Left renal cortex interstitium (tissue), 4 donors: ENCODE measurements at places on chromosomes 4 and X. TPM values are rescaled to one million over a fixed set of nuclear protein-coding genes. Genes with fewer than 3 reads are reported as not detected.

DNA sequence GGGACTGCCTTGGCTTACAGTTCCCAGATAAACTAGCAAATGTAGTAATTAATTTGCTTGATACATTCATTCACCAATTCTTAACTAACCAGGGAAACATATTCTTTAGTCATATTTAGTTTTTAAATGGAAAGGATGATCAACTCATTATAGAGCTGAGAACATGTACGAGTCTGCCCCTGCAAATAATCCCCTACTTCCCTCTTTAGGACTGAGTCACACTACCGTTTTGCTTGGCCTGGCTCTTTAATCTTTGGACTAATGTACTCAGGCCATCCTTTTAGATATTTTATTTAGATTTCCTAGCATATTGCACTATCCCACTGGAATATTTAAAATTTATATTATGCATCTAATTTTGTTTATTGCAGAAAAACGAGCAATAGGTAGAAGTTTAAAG, 105.5 kb upstream of the LCORL start:
- no peak for DNase-seq

- DNase-seq = no peak
These were observed 158.7 kb downstream of the ZNF674 start for GRCh38 chrX:46386511-46386910.

- DNase-seq = no peak
These were observed 37.7 kb upstream of the SLC16A2 start for GRCh38 chrX:74383611-74384010.

DNA sequence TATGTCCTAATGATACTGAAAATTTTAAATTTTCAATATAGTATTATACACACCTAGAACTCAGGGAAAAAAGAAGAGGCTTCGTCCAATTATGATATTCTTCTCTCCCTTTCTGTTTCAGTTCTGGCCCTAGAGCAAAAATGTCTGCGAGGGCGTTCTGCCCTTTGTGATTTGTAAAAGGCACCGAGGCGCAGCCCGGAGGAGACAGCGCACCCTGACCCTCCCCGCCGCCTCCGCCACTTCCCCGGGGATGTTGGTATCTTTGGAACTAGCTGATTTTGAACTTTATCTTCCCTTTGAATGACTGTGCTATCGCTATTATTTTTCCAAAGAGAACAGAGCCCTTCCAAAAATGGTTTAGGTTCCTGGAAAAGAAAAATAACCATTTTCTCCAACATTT, 173.2 kb upstream of the FAM9B start:
- no peak for DNase-seq

The CD38 gene
- 1.4 TPM for polyA plus RNA-seq

The ZNF711 gene
- 85.0 TPM for polyA plus RNA-seq

- DNase-seq = no peak
These were observed 712 bp downstream of the PNPLA4 start for GRCh38 chrX:7926501-7926900.

The FAM184B gene
- polyA plus RNA-seq = 0.73 TPM

DNA sequence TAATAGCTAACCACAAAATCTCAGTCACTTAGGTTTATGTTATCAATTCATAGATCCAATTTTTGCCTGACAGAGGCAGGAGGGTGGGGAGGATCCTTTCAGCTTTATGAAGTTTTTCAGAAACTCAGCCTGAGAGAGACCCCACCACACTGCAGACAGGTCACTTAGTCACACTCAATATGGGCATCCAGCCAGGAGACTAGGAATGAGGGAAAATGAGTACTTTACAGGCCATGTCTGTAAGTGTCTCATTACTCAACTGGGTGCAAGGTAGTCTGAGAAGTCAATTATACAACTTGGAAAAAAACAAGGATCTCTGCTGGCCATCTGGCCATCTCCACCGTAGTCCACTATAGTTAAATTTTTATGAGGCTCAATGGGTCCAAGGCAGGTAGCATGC, 365.9 kb downstream of the INPP4B start:
- no peak for DNase-seq

The ERAS gene
- polyA plus RNA-seq = not detected

GRCh38 chrX:150450519-150451177, 87.5 kb downstream of the MAMLD1 start:
- DNase-seq = no peak

GRCh38 chr4:67746797-67747495, 7.2 kb downstream of the GNRHR start:
- DNase-seq = no peak

The MAGEB10 gene
- 0.05 TPM for polyA plus RNA-seq

The OR13H1 gene
- not detected for polyA plus RNA-seq

The MAGEA8 gene
- polyA plus RNA-seq = 0.28 TPM

DNA sequence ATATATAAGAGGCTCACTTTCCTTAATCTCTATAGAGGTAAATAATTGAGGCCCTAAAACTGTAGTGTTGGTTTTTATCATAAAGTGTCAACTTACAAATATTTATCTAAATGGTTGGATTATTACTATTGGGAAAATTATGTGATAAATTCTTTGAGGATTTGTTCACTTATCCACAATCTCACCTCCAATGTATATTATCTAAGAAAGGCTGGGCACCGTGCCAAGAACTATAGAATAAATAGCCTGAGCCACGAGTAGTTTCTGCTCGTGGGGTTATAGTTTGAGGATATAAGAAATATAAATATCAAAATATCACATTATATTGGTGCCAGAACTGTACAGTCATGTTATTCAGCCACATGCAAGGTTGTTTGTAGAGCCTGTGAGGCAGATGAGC, 177.9 kb downstream of the VEGFC start:
- DNase-seq = no peak

- DNase-seq = no peak
These were observed at the start of gene C1QTNF7 for GRCh38 chr4:15427701-15428100. Gene C1QTNF7, plus strand, starts transcription at chr4:15428033. Its CDS starts 7,711 bp downstream, at chr4:15435744.

- no peak for DNase-seq
These were observed 38.8 kb downstream of the ZBTB49 start for GRCh38 chr4:4328840-4329239.
